ENCODE measurements at places on chromosomes 13 and 19.

DNA sequence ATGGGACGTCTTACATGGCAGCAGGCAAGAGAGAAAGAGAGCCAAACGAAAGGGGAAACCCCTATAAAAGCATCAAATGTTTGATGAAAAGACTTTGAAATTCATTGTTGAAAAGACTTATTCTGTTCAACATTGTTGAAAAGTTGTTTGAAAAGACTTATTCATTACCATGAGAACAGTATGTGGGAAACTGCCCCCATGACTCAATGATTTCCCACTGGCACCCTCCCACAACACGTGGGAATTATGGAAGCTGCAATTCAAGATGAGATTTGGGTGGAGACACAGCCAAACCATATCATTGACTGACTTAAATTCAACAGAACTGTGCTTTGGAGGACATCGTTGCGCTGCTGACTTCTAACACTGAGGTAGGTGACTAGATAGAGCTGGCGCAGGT lies 48.0 kb upstream of the RCBTB2 start:
- no peak for DNase-seq

DNA sequence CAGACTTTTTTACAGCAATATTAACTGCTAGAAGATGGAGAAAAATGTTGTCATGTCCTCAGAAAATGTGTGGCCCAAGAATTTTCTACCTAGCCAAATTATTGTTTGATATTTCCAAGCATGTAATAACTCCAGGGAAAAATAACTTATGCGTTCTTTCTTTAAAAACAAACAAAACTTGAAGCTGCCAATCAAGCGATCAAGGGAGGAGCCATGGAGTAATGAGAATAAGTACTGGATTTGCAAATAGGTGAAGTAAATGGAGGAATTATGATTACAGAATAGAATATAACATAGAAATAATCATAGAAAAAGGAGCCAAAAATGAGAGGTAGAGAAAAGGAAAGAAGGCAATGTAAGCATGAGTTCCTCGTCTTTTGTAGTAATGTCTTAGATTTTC lies 225.3 kb downstream of the DLEU7 start:
- no peak for DNase-seq

DNA sequence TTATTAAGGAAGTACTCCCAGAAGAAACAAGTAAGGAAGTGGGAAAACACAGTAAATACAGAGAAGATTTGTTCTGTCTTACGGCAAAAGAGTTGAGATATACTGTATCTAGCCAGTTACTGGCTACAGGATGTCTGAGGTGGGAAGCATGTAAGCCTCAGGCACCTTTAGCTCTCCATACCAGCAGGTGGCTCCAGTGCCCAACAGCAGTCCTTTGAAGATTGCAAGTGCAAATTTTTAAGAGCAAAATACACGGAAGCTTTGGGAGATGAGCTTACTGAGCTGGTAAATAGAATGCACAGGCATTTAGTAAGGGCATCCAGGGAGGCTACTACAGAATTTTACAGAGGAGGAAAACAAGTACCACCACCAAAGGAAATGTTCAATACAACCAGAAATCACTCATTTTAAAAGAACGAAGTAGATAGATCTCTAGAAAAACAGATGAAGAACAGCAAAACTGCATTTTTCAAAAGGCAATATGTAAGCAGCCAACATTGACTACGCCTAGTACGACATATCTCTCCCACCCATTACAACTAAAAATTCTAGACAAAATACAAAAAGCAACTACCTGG lies 57.9 kb upstream of the VSTM2B start:
- no peak for DNase-seq

- DNase-seq, result no peak
Observed at GRCh38 chr19:55452749-55453346, 8.6 kb downstream of the ISOC2 start.

- no peak for DNase-seq
Observed at GRCh38 chr13:91136806-91137205, 210.7 kb upstream of the MIR17HG start.

DNA sequence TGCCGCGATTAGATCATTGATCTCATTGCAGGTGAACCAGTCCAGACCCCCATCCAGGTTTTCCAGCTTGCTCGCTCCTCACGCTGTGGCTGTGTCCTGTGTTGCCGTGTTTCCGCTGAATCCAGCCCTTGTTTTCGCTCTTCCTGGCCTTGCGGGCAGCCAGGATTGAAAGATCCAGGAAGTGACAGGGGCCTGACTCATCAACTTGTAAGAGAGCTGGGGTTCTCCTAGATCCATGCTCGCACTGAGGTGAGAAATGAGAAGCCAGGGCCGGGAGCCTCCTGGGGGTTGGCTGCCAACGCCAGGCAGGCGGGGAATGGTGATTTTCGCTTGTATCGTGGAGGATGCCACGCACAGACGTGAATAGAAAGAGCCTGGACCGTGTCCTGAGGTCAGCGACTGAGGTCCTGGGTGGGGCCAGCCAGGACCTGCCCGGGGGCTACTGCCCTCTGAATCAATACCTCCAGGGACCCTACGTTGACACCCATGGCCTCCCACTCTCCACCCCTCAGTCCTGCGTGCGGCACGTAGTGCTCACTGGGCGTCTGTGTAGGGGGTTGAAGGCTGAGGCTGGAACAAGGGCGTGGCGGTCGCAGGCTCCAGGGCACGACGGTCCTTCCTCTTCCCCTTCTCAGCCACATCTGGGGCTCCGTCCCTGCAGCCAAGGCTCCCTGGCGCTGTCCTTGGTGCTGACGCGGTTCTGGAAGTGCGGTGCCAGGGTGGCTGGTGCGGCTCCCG lies 7.3 kb upstream of the PTPRH start:
- DNase-seq, result peak; percentile 57

DNA sequence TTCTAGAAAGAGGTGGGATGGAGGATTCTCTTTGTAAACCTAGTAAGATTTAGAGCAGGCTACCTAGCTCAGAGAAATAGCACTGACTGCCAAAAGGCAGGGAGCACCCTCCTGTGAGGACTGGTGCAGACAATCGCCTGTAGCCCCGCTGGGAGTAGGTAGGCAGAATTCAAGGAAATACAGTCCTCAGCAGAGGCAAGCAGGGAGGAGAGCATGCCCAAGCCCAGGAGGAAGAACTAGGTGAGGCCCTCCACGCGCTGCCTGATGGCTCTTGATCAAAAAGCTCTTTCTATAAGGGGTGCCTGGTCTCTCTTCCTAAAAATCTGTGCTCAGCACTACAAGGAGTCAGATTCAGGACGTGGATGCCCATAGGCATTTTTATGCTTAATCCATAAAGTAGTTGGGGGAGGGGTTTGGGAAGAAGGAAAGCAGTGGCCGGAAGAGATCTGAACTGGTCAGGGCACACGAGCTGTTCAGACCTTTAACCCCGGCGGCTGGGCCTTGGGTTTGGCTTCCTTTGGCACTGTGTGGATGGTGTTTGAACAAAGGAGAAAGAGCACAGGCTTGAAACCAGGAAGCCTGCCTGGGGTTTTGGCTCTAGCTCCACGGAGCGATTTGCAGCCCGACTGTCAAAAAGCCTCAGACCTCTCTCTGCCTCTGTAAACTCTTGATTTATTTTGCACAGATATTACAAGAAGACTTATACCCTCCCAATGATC lies 320.6 kb downstream of the FOXO1 start:
- DNase-seq, result no peak

DNA sequence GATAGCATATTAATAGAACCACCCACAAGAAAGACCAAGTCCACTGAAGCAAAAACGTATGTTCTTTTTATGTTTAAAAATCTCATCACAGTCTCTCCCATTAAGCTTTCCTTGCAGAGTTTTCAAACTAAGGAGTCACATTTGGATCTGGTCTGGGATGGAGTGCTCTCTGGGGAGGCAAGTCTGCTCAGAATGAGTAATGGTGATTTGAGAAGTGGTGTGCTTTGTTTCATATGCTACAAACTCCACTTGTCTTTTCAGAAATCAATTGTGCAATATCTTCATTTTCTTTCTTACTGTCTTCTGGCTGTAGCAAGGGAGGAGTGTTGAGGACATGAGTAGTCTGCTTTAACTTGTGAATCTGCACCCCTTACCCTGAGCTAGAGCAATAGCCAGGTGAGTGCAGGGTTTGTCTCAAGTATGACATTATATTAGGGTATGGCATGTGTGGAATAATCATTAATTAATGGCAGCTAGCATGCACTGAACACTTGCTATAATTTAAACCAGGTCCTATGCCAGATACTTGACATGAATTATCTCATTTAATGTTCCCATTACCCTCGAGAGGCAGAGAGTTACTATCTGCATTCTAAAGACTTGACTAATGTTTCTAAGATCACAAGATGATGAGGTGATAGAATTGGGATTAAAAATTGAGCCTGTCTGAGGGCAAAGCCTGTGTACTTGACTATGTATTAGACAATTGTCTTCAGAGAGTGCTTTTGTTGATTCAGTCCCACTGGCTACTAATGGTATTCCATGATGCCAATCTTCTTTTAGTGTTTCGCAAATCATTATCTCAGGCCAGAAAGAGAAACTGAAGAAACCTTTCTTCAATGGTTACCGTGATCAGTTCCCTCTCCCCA lies 171.8 kb downstream of the GPC6 start:
- DNase-seq, result no peak

- no peak for DNase-seq
Observed at GRCh38 chr19:57002710-57003109, 117.1 kb upstream of the USP29 start.

DNA sequence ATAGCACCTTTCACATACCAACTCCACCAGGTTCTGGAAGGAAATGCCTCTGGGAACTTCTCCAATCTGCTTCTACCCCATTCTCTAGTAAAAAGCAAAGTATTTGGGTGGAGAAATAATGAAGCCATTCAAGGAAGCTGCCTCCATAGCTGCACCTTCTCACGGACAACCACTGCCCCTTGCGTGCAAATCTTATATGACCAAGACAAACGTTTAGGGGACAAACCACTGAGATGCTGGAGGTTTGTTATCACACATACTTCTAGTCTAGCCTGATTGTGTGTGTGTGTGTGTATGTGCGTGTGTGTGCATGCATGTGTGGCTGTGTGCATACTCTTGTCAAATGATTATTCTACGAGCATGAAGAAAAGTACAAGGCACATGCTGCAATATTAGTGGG lies 6.5 kb upstream of the METTL21C start:
- no peak for DNase-seq

DNA sequence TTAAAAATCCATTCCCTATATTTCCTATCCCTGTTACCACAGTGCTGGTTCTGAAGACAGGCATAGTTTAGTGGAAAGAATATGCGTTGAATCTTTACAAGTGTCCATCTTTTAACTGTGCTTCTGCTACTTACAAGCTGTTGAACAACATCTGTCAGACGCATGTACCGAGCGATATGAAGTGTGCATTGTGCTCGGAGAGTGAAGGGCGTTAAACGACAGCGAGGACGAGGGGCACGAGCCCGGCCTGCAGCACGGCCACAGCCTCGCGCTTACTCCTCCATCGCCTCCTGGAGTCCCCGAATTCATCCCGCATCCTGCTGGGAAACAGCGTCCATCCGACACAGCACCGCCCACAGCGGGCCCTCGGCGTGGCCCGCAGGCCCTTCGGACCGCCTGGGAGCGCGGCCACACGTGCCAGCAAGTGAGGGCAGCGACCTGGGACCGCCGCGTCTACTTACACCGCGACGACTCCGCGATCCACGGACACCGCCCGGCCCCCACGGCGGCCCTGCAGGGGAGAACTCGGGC lies 514 bp downstream of the PCID2 start:
- no peak for DNase-seq

GRCh38 chr19:56508290-56508778 lies 679 bp downstream of the ZNF471 start:
- DNase-seq, result no peak

DNA sequence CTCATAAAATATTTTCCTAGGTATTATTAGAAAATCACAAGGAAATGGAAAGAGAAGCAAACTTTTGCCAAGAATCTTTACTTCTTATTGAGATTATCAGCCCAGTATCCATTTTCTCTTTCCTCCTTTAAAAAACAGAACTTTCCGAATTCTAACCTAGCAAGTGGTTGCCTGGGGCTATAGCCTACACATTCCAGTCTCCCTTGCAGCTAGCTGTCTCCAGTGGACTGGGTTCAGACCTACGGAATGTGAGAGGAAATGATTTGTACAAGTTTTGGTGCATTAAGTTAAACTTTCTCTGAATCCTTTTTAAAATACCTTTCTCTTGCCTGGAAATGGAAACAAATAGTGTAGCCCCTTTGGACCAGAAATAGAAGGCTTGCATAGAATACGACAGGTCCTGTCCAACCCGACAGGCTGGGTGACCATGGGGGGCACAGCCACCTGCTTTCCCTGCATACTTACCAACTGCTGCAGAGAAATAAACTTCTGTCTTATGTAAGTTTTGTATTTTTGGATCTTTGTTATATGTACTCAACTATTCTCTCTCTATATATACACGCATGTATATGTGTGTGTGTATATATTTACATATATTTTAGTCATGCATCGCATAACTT lies 185.9 kb downstream of the NALCN start:
- no peak for DNase-seq

GRCh38 chr13:34591900-34592529 lies 350.1 kb upstream of the NBEA start:
- no peak for DNase-seq

DNA sequence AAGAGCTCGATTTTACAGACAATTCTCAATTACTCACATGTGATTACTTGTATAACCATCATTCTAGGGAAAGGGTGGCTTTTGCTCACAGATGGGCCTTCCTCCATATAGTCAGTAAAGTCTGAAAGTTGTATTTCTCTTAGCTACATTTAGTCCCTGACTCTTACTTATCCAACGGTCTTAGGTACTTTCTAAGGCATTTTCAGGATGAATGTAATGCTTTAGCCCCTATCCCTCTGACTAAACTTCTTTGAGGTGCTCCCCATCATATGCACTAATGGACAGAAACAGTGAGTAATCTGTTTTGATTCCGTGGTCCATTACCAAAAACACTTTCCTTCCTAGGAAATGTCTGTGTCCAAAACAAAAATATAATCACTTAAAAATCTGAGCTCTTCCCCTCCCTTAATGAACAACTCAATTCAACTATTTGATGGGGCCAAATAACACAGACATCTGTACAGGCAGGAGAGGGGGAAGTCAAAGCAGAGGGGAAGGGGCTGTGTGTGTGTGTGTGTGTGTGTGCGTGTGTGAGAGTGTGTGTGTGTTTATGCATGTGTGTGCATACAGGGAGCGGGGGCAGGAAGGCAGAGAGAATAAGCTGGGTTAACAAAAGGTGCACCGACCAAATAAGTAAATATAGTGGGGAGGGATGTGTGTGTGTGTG lies 84.9 kb downstream of the USP12 start:
- DNase-seq, result no peak

DNA sequence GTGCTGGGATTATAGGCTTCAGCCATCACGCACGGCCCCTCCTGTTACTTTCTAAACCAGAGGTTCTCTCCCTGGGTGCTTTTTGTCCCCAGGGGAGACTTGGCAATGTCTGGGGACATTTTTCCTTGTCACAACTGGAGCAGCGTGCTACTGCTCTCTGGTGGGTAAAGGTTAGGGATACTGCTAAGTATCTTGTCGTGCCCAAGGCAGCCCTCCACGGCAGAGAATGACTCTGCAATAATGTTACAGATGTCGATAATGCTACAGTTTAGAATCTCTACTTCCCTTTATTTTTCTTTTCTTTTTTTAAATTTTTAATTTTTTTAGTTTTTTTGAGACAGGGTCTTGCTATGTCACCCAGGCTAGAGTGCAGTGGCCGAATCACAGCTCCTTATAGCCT lies 38.0 kb downstream of the ADGRE1 start:
- DNase-seq, result no peak

- DNase-seq, result no peak
Observed at GRCh38 chr13:52936806-52937205, 88.4 kb upstream of the PCDH8 start.

Measured in stimulated activated CD8-positive, alpha-beta memory T cell treated with anti-CD3 and anti-CD28 coated beads, Interleukin-7, amount 100 ng/mL, for 48 hours (primary cell).